ENCODE measurements at places on chromosomes 1 and 21. TPM values are rescaled to one million over a fixed set of nuclear protein-coding genes. Genes with fewer than 3 reads are reported as not detected.

- no peak overlapping the region for H3K4me3 ChIP-seq
- no peaks in the 10 kb centered on the region for H3K4me1 ChIP-seq
- H3K27ac ChIP-seq: no peak overlapping the region
- H3K27me3 ChIP-seq: no peaks in the 10 kb centered on the region
These were observed 21.0 kb downstream of the SPRTN start for GRCh38 chr1:231359113-231359512.

DNA sequence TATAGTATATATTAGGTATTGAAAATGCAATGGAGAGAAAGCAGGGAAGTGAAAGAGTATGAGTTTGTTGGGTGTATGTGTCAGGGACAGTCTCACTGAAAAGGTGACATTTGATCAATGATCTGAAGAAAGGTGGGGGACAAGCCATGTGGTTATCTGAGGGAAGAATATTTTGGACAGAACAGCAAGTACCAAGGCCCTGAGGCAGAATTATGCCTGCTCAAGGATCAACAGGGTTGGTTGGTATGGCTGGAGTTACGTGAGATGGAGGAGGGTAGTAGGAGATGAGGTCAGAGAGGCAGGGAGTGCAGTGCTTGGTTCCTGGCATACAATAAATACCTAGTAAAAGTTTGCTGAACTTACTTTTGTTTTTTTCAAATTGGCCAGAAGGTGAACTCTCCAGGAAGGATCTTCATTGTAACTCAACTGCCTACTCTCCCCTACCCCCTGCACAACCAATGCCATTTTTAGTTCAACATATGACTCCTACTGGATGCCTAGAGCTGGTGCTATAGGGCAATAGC, 1.8 kb downstream of the LAMTOR2 start:
- H3K27ac ChIP-seq: no peak overlapping the region
- peaks cover 5% of the 10 kb centered on the region for H3K4me1 ChIP-seq
- no peak for DNase-seq
- H3K27me3 ChIP-seq: no peaks in the 10 kb centered on the region

DNA sequence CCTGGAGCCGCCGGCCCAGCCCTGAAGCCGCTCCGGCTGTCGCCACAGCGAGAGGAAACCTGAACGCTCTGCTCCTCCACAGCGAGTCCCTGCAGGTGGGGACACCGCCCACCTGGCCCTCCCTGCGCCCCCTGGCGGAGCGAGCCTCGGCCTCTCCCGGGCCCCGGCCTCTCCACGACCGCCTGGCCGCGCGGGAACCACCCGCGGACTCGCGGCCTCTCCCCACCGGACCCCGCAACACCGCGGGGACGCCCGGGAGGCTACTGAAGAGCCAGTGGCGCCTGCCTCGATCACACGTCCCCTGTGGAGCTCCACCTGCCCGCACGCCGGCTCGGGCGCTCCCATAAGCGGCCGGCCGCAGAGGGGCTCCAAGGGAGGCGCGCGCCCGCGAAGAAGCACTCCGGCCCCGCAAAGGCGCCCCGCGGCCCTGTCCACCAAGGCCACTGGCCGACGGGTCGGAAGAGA, 109.6 kb downstream of the KCNN3 start:
- H3K4me3 ChIP-seq: no peak overlapping the region
- DNase-seq: no peak
- H3K27me3 ChIP-seq: no peaks in the 10 kb centered on the region
- H3K27ac ChIP-seq: no peak overlapping the region

DNA sequence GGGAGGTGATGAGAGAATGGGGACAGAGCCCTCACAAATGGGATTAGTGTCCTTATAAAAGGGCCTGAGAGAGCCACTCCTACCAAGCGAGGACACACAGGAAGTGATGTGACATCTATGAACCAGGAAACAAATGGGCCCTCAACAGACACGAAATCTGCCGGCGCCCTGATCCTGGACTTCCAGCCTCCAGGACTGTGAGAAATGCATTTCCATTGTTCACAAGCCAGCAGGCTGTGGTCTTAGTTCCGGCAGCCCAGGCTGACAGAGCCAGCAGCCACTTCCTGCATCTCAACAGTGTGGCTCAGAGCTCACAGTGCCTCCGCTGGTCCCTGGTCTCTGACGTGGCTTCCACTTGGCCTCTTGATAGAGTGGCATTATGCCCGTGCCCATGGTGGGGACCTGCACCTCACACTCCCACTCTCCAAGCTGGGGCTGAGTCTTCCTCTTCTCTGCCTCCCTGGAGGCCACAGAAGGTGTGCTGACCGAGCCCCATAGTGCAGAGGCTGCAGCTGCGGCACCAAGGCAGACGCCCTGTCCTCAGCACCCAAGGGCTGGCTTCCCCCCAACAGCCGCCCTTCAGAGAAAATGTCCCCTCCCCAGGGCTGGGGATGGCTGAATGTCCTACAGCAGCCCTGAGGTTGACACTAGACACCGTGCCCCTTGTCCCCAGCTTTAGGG, 44.9 kb downstream of the ACOT7 start:
- H3K4me1 ChIP-seq: peaks cover 15% of the 10 kb centered on the region
- no peak overlapping the region for H3K4me3 ChIP-seq
- H3K27me3 ChIP-seq: no peaks in the 10 kb centered on the region
- no peak for DNase-seq
- no peaks in the 10 kb centered on the region for H3K36me3 ChIP-seq

DNA sequence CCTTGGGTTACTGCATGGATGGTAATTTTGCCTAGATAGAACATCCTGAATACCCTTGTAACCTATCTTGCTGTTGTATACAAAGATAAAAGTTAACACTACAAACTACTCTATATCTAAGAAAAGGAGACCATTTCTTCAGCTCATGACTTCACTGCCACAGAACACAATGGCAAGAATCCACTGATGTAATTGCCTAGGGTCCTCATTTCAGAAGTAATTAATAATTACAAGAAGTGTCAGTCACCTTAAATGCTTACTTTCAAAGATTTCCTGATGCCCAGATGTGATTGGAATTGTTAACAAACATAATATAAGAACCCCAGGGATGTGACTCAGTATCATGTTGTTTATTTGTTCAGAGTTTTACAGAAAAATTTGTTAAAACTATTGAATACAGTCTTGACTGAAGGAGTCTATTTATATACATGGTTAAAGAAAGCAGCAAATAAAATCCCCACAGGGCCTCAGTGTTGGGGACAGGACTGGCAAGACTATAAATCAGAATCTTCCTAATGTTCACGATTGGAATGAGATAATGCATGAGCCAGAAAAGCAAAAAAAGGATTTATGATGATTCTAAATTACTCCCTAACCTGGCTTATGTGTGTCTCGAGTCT, 83.9 kb downstream of the CRB1 start:
- H3K27ac ChIP-seq: no peak overlapping the region
- H3K27me3 ChIP-seq: no peaks in the 10 kb centered on the region
- no peak overlapping the region for H3K4me3 ChIP-seq
- no peaks in the 10 kb centered on the region for H3K36me3 ChIP-seq

- H3K4me3 ChIP-seq: no peak overlapping the region
- H3K27ac ChIP-seq: no peak overlapping the region
- no peaks in the 10 kb centered on the region for H3K4me1 ChIP-seq
- H3K36me3 ChIP-seq: no peaks in the 10 kb centered on the region
- no peaks in the 10 kb centered on the region for H3K27me3 ChIP-seq
These were observed 18.8 kb downstream of the IFI44 start for GRCh38 chr1:78668427-78668826.

DNA sequence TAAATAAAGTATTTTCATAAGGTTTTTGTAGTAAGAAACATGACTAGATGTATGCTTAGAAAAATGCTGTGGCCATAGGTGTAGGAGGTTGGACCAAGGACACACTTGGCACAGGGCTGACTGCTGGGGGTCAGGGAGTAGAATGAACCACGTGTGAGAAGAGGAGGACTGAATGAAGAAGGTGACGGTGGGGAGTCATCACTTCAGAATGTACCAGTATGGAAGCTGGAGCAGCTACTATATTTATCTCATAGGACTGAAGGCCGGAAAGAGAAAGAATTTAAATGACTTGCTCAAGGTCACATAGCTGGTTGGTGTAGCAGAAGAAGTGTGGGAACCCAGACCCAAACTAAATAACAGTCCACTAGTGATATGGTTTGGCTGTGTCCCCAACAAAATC, 79.8 kb upstream of the HAO2 start:
- no peaks in the 10 kb centered on the region for H3K27me3 ChIP-seq
- no peak for DNase-seq
- H3K4me1 ChIP-seq: no peaks in the 10 kb centered on the region
- no peaks in the 10 kb centered on the region for H3K36me3 ChIP-seq
- no peak overlapping the region for H3K4me3 ChIP-seq

DNA sequence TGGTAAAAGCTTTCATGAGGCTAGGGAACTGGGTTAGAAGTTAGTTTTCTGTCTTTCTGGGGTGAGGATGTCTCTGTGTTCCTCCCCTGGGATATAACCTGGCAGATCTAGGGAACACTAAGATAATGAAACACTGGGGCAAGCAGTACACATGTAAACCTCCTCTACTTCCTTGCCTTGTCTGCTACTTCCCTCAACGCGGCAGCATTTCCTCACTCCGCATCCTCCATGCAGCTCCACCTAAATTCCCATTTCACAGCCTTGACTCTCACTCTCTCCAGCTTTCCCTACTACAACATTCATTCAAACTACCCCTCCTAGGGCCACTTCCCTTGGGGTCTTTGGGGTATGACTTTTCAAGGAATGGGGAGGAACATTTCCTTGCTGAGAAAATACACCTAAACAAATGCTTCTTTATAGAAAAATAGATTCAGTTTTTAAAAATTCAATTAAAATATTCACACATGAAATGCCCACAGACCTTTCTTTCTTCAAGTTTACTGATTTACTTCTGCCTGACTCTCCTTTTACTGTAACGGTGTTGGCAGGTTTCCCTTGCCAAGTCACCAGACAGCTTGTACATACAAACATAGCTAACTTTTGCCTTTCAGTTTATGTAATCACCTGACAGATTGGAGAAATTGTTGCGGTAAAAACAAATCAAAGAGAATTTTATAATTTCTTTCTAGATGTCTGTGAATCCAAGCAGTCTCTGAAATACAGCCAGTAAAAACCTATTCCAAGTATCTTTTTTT, 90.1 kb downstream of the TNFSF18 start:
- H3K27me3 ChIP-seq: no peaks in the 10 kb centered on the region
- H3K27ac ChIP-seq: no peak overlapping the region

HTR6 gene
- not detected for total RNA-seq

CBR3 gene
- 2.2 TPM for total RNA-seq

TSPEAR gene
- total RNA-seq: not detected

CD1E gene
- total RNA-seq: 0.34 TPM
